Activated T-cell treated with anti-CD3 and anti-CD28 coated beads for 24 hours (primary cell): ENCODE measurements at places on chromosomes 5 and 9.

- no peak for DNase-seq
Observed at GRCh38 chr9:18208166-18209059, 265.5 kb upstream of the ADAMTSL1 start.

DNA sequence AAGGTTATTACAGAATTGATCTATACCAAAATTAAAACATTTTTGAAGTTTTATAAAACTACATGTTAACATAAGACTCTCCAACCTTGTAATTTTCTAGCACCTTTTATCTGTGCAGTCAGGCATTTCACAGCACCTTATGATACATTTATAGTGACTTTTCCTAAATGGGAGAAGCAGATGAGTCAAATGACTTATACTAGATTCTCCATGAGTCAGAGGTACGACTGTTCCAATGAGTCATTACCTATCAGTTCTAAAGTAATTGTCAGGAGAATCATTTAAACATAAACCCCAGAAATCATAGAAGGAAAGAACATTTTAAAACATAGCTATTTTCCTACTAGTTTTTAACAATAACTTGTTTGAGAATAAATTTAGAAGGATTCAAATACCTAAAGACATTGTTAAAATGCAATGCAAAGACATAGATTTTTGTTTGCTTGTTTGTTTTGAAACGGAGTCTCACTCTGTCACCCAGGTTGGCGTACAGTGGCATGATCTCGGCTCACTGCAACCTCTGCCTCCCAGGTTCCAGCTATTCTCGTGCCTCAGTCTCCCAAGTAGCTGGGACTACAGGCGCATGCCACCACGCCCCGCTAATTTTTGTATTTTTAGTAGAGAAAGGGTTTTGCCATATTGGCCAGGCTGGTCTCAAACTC, 34.7 kb upstream of the DMXL1 start:
- no peak for DNase-seq

GRCh38 chr9:107087222-107087621, 195.9 kb upstream of the RAD23B start:
- no peak for DNase-seq

GRCh38 chr5:151381899-151382298, 34.5 kb upstream of the SLC36A2 start:
- no peak for DNase-seq

DNA sequence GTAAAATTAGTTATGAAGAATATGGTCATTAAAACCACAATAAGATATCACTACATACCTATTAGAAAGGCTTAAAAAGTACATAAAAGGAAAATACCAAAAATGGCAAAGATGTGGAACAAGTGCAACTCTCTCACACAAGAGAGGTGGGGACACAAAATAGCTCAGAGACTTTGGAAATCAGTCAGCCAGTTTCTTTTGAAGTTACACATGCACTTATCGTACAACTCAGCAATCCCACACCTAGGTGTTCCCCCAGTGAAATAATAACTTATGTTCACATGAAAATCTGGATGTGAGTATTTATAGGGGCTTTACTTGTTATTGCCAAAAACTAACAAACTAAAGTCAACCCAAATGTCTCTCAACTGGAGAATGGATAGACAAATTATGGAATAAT, 9.8 kb upstream of the RICTOR start:
- no peak for DNase-seq

DNA sequence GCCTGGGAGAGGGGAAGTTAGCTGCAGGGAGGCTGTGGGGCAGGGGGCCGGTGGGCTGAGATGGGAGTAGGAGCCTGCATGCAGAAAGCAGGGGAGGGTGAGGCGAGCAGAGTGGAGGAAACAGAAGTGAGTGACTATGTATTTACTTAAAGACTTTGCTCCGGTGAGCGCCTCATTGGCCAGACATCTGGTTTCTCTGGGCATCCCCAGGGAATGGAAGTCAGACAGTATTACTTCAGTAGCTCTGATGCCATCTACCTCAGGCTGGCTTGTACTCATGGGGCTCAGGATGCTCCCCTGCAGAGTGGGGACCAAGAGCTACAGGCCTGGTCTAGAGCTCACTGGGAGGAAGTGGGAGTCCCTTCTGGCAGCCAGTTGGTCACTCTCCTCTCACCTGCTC, 78.2 kb upstream of the ARAP3 start:
- DNase-seq = no peak

DNA sequence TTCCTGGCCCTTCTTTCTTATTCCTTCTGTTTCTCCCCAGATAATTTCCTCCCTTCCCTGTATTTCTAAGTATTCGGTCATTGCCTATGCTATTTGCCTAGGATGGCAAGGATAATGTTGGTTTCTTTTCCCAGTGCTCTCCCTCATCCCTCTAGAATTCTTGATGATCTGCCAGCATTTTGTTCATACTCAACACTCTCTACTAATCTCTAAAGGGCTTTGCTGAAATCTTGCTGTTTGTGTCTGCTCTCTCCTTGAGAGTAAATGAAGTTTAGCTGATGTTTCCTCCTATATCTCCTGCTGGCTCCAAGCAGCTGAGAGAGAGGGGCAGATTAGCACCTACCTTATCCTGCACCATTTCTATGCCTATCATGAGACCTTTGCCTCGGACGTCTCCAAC, 38.1 kb downstream of the AGXT2 start:
- no peak for DNase-seq

GRCh38 chr9:99076483-99077171, 28.3 kb upstream of the TGFBR1 start:
- DNase-seq = no peak

GRCh38 chr5:140420226-140420570, 18.6 kb downstream of the ANKHD1 start:
- DNase-seq = no peak

DNA sequence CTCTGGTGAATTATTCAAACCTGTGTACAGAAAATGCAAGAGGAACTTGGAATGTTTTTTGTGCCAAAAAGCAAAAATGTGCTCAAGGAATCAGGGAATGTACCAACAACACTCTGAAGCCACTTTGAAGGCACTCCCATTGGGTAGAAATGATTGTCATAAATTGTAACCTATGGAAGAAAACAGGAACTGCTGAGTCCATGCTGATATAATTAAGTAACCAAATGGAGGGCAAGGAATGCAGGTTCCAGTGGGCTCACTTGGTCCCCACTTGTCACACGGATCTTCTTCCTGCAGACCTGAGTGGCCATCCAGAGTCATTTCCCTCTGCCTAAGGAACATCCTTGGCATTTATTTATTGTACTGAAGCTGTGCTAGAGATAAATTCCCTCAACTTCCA, 2.9 kb upstream of the LCN6 start:
- DNase-seq = no peak

- DNase-seq = no peak
Observed at GRCh38 chr9:20618361-20618802, 3.9 kb downstream of the MLLT3 start.

GRCh38 chr5:147098233-147098790, 136.5 kb upstream of the STK32A start:
- no peak for DNase-seq

DNA sequence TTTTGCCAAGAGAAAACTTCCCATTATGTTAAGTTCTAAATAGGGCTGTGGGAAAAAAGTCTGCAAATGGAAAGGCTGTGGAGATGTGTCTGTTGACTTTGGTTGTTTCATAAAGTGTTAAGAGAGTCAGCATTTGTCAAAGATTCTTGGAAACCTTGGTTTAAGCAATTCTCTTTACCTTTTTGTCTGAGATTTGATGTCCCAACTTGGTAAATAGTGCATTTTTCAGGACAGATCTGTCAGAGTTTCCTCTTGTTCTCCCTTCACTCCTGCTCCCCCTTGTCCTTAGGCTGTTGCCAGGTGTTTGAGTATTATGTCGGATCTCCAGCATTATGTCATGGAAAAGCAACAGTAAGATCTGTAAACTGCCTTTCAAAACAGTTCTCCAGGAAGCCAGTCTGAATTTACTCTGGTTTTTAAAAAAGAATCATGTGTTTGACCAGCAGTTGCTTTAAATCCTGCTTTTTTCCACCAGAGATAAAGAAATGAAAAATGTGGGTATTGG, 79.1 kb upstream of the ADAMTSL1 start:
- DNase-seq = no peak

- DNase-seq = no peak
Observed at GRCh38 chr5:77743181-77743580, 33.0 kb downstream of the TBCA start.

- DNase-seq = no peak
Observed at GRCh38 chr5:93120051-93120450, 461.0 kb downstream of the NR2F1-AS1 start.

GRCh38 chr5:80036615-80037014, 1.5 kb downstream of the THBS4 start:
- DNase-seq = no peak

- no peak for DNase-seq
Observed at GRCh38 chr5:176647843-176648473, 674 bp downstream of the TSPAN17 start.

DNA sequence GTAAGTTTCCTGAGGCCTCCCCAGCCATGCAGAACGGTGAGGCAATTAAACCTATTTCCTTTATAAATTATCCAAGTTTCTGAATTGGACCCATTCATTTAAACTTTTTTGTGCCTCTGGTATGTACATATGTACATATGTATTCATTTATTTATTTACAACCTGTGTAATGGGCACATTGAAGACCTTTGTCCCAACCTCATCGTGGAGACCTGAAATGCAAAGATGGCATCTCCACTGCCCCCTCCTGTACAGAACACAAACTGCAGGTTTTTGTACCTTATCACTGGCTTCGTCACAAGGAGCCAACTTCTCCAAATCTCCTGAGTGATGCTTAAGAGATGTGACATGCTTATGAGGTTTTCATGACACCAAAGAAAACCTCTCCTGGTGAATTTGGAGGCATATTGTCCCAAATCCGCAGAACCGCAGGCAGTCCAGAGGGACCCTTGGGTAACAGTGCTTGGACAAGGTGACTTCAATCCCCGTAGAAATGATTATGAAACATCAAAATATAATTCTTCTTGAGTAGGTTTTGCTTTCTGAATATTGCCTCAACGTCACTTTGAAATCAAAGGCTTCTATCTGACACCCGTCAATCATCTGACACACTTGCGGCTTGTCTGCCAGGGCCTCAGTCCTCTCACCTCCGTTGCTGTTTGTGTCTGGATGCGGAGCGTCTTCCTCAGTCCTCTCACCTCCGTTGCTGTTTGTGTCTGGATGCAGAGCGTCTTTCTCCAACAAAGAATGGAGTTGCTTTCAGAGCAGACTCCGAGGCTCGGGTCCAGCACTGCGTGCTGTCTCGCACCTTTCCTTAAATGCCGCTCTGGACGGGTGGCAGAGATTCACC, 135.0 kb upstream of the IRX4 start:
- DNase-seq = peak; percentile 9

DNA sequence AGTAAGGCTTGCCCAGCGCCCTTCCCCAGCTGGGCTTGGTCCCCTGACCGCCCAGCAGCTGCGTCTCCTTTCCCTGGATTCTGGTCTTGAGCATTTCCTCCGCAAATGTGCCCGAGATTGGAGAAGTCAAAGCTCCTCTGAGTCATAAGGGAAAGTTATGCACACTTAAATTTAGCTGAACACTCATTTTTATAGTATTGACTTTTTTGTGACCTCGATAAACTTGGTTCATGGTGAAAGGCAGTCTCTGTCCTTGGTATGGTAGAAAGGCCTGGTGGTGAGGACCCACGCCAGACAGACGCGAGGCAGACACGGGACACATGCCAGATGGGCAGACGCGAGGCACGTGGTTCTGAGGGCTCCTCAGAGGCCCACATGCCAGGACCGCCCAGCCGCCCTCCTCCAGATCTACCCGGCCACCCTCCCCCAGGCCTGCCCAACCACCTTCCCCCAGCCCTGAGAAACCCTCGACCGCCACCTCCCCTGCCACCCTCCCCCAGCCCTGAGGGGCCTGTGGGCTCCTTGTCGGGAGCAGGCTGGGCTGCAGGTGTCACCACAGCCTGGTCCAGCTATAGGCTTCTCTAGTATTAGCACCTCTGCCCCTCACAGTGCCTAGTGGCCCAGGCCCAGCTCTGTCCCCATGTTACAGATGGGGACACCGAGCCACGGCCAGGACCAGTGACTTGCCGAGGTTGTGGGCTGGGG, 60.9 kb upstream of the CACNA1B start:
- DNase-seq = no peak

- DNase-seq = no peak
Observed at GRCh38 chr9:133148199-133149129, 15.2 kb downstream of the GBGT1 start.

- no peak for DNase-seq
Observed at GRCh38 chr9:98341157-98342097, 86.0 kb upstream of the TBC1D2 start.
